ENCODE measurements at places on chromosomes 1 and 21.

DNA sequence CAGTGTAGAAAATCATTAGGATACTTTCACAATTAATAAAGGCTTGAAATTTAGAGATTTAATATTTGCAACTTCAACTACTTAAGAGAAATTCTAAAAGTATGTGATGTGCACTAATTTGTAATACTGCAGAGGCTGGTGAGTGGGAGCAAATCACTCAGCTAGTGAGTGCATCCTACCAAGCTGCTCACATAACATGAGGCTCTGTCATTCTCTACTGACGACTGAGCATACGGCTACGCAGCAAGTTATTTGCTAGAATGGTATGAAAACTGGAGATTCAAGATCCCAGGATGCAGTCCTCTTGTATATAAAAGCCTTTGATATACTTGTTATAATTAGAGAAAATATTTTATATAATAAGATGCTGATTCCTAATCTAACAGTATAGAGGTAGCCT, 90.1 kb downstream of the ATP1B1 start:
- no peak for DNase-seq

GRCh38 chr1:63619558-63619957, 26.3 kb downstream of the PGM1 start:
- DNase-seq: no peak

GRCh38 chr1:247338723-247339275, 7.1 kb upstream of the ZNF496 start:
- no peak for DNase-seq

GRCh38 chr1:21491488-21492355, 17.5 kb upstream of the ALPL start:
- DNase-seq: no peak

- no peak for DNase-seq
Measured at GRCh38 chr1:234686035-234686434, 76.1 kb upstream of the IRF2BP2 start.

DNA sequence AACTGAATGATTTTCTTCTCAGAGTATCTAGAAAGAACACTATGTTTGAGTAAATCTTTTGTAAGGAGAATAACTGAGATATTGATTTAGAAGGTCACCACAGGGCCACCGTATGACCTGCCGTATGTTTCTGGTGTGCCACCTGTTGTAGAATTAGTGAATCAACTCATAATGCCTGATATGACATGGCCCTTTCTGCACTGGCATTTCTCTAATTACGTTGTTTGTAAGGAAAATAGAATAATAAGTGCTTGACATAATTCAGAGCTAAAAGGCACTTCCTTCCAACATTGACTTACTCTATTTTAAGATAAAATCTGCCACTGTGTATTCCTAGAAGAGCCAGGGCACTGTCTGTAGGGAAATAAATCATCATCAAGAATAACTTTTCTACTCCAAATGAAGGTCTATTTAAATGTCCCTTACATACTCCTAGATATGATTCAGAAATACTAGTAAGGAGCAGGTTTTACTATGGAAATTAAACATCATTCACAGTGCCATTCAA, 101.7 kb downstream of the PHTF1 start:
- no peak for DNase-seq

GRCh38 chr1:19273106-19273843, 15.3 kb downstream of the AKR7A3 start:
- DNase-seq: no peak

GRCh38 chr1:105872817-105873216, 1183.7 kb upstream of the PRMT6 start:
- DNase-seq: no peak

GRCh38 chr1:158163000-158163947, 17.4 kb upstream of the CD1D start:
- no peak for DNase-seq

DNA sequence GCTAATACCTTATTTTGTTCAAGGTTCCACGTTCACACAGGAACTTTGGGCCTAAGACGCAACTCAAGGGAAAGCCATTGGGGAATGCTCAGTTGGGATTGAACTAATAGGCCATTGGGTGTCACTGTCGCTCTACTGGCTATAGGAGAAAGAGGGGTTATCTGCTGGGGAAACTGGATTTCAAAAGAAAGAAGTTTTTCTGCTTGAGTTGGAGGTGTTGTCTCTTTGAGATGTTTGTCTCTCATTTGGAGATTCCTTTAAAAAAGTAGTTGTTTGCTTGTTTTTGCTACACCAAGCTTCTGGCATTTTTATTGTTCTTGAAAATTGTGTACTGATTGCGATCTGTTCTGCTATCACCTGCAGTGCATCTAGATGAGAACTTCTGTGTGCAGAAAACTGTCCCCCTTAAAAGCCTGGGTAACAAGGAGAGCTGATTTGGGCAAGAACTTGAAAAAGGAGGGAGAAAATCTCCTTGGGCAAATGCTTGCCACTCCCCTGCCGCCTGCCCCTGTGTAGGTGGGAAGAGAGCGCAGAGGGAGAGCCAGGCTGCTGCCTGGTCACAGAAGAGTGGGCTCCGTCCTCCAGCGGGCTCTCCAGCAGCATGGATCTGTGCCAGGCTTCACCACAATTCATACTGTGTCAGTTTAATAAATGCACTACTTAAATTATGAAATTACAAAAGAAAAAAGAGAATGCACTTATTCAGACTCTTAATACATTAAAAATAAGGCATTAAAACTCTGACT, 39.9 kb downstream of the PEX14 start:
- no peak for DNase-seq

GRCh38 chr1:201525193-201525778, 13.6 kb upstream of the NAV1 start:
- DNase-seq: no peak

GRCh38 chr1:909861-910310, 13.8 kb upstream of the SAMD11 start:
- no peak for DNase-seq

Measured in stimulated activated CD8-positive, alpha-beta memory T cell treated with anti-CD3 and anti-CD28 coated beads, Interleukin-4, amount 100 ng/mL, for 1 hour (primary cell).